ENCODE measurements at places on chromosomes 7 and 10. TPM values are rescaled to one million over a fixed set of nuclear protein-coding genes. Genes with fewer than 3 reads are reported as not detected.

Gene OR13A1
- not detected for total RNA-seq

Gene ERVW-1
- total RNA-seq, result not detected

Gene LSM8
- total RNA-seq, result 38.8 TPM

DNA sequence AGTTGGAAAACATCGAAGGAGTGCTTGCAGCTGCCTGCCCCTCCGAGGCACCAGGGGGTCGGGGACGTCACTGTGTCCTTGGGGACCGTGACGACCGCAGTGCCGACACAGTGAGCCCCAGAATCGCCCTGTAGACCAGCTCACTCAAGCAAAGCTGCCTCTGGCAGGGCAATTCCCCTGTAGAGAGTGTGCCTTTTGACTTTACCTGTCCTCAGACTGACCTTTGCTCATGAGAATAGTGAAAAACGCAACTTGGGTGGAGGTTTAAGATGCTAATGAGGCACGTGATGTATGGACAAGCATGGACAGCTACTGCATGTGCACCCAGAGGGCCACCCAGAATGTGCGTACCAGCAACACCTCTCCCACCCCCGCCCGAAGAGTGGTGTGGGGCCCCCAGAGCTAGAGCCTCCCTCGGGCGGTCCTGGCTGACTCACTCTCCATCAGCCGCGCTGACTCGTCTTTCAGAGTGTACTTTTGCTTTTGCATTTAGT is 271.9 kb downstream of the ADARB2 start:
- DNase-seq, result no peak

GRCh38 chr7:13262929-13263530 is 575.6 kb downstream of the ARL4A start:
- DNase-seq, result no peak

GRCh38 chr7:116236020-116236630 is 25.8 kb downstream of the TES start:
- DNase-seq, result no peak

Gene PLXNA4
- not detected for total RNA-seq

DNA sequence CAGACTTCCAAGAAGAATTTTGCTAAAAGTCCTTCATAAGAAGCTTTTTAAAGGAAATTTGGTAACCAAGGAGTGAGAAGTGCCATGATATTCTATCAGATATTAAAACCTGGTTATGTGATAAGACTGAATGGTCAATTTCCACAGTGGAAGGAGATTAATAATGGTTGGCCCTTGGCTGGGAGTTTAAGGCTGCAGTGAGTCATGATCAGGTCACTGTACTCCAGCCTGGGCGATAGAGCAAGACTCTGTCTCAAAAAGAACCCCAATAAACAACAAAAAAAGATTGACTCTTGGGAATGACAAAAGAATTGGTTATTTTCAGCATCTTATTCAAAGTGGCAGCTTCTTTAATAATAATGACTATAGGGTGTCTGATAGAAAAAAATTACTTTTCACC is 37.2 kb downstream of the EXOC4 start:
- DNase-seq, result peak; percentile 22

Gene CDHR3
- total RNA-seq, result not detected

DNA sequence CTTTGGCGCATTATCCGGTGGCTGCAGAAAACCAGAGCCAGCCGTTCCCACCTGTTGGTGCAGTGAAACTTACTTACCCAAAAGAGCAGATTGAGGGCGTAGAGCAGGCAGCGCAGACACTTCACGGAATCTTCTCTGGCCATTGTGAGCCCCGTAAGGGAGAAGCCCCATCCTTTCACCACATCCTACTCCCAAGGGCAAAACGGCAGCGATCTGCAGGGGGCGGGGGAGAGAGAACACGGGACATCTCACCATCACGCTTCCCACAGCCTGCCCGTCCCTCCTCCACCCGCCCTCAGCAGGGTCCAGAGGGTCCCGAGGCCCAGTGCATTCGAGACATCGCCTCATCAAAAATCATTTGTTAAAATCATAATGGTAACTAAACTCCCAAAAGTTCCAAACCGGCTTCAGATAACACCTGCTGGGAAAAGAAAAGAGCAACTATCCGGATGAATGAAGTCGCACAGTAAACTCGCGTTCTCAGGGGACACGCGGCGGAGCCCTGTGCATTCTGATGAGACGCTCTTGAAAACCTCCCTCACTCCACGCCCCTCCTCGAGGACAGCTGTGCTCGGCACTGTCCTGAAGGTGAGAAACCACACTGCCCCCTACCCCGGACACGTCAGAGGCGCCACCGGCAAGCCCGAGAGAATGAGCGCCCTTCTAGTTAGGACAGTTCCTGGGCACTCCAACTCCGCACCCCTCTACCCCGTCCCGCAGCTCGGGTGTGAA is 1.2 kb downstream of the TSPAN12 start:
- peak; percentile 8 for DNase-seq

Gene PNLIPRP3
- total RNA-seq, result not detected

GRCh38 chr7:3754493-3755341 is 453.7 kb downstream of the SDK1 start:
- DNase-seq, result peak; percentile 34

GRCh38 chr7:106358103-106358663 is 73.4 kb upstream of the NAMPT start:
- DNase-seq, result peak; percentile 4

Gene CNTNAP2
- not detected for total RNA-seq

- no peak for DNase-seq
Observed at GRCh38 chr10:102371295-102371694, 24.2 kb upstream of the NFKB2 start.

Gene ASIC3
- total RNA-seq, result 0.76 TPM

DNA sequence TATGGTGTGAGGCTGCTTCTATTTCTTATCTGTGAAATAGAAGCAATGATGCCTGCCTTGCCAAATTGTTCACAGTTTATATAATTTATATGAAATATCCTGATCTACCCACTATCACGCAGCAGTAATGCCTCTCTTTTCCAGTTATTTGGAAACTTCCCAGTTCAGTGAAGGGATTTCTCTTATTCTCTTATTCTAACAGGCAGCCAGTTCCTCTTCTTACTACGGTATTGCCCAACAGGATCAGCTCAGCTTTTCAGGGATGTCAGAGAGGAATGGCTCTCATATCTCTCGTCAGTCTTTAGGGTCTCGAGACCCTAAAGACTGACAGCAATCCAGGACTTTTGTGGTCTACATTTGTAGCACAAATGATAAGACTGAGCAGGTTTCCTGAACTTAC is 215.6 kb downstream of the CREB5 start:
- DNase-seq, result no peak

Gene MCM10
- 27.8 TPM for total RNA-seq

DNA sequence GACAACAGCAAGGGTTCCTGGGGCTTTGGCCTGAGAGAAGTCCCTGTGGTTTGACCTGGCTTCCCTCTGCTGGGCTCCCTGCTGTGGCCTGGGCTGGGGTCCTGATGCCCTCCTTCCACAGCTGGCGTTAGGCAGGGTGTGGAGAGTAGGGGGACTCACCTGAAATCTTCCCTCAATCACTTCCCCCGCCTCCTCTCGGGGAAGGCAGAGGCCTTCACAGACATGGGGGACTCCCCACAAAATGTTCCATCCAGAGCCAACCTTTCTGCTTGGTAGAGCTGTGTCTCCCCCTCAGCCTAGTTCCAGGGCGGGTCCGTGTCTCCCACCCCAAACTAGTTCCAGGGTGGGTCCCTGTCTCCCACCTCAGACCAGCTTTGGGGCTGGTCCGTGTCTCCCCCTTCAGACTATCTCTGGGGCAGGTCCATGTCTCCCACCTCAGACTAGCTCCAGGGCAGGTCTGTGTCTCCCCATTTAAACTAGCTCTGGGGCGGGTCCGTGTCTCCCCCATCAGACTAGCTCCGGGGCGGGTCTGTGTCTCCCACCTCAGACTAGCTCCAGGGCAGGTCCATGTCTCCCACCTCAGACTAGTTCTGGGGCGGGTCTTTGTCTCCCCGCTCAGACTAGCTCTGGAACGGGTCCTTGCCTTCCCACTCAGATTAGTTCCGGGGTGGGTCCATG is 2.2 kb downstream of the PVRIG start:
- no peak for DNase-seq

DNA sequence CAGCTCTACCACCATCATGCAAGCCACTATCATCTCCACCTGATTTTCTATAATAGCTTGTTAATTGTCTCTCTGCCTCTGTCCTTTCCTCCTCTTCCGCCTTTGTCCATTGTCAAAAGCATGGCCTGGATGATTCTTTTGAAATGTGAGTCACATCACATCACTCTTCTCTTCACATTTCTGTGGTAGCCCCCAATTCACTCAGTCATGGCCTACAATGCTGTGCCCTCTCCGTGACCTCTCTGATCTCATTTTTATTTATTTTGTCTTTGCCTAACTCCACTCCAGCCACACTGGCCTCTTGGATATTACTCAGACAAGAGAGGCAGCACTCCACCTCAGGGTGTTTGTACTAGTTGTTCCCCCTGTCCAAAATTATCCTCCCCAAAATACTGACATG is 4.9 kb upstream of the ABCB4 start:
- no peak for DNase-seq

Gene TRIM4
- total RNA-seq, result 11.3 TPM

DNA sequence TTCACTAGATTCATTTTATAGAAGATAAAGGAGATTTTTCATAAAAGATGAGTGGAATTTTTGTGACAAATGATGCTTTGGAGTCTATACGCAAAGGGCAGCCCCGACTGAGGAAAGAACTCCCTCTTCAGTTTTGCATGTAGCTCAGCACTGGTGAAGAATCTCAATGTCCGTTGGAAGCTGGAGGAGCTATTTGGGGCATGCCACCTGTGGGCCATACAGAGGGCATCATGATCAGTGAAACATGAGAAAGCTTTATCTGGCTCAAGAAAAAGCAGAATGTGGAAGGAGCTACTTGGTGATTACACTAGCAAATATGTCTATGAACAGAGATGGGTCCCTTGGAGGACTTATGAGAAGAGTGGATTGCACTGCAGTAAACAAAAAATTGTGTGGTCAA is 1359.3 kb downstream of the REEP3 start:
- DNase-seq, result no peak

DNA sequence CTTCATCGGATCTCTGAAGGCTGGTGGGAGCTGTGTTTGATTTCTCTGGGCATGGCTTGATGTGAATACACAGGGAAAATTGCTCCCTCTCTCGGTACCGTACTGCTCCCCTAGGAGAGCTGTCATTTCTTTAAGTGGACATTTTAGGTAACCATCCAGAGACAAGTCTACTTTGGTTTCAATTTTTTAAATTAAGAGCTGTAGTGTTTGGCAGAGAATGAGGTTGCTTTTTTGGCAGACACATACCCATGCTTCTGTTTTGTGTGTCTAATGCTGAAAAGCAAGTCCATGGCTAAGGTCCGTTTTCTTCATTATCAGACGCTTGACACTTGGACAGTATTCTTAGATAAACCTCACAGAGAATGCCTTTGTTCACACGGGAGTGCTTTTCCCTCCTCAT is 61.3 kb upstream of the TRIL start:
- DNase-seq, result no peak

DNA sequence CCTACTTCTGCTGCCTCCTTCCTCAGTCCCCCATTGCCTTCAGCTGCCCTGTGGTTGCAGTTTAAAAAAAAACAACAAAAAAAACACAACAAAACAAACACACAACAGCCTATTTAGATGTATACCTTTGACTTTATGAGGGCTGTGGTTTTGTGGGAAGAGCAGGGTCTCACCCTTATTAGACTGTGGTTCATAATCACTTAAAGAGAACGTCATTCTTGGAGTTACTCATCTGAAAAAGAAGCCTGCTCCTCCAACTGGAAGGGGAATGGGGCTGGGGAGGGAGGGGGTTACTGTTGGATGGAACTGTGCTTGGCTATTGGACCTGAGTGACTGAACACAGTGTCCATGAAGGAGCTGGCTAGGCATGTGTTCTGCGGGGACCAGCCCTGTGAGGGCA is 48.1 kb downstream of the SDK1 start:
- no peak for DNase-seq

Gene SRGN
- 10.2 TPM for total RNA-seq

GRCh38 chr10:118754229-118754555 is 578 bp downstream of the CACUL1 start:
- peak; percentile 32 for DNase-seq

DNA sequence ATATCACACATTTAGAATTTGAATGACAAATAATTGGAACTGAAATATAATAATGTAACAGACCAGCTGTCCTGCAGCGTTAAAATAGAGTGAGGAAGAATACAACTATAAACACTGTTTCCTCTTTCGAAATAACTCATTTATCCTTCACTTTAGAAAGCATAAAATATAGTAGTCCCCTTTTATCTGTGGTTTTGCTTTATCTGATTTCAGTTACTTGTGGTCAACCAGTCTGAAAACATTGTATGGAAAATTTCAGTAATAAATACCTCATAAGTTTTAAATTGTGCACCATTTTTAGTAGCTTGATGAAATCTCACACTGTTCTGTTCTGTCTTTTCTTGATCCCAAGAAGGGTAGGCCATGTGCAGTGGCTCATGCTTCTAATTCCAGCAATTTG is 31.7 kb downstream of the POLR1F start:
- no peak for DNase-seq

Measured in MG63 (cell line).